G401 (cell line): ENCODE measurements at places on chromosomes 5 and 9. TPM values are rescaled to one million over a fixed set of nuclear protein-coding genes. Genes with fewer than 3 reads are reported as not detected.

The OCLN gene
- total RNA-seq: 3.3 and 7.8 TPM in 2 replicates

The TLX3 gene
- total RNA-seq: not detected in 2 replicates

GRCh38 chr5:38888041-38888440 is 42.2 kb downstream of the OSMR start:
- DNase-seq: no peak

- peak; percentile 87 for DNase-seq
Observed at GRCh38 chr9:93159601-93160471, 24.1 kb upstream of the WNK2 start.

DNA sequence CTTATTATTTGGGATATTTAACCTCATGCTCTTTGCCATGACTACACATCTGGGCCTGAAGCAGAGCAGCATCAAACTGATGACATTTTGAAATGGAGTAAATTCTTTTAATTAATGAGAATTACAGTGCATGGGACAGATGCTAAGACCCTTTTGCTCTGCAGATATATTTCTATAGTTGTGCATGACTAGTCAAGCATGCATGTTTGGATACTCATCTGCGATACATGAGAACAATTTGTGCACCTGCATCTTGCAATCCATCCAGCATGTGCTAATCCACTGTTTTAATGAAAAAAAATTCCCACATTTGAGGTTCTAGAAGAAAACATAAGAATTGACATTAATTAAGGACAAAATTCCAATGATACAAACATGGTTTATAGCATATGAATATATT is 1047.6 kb upstream of the ACO1 start:
- DNase-seq: no peak
